ENCODE measurements at places on chromosomes 6 and 20. TPM values are rescaled to one million over a fixed set of nuclear protein-coding genes. Genes with fewer than 3 reads are reported as not detected.

TRIM40 gene
- total RNA-seq, result not detected

GPLD1 gene
- total RNA-seq, result 1.7 TPM

TREM2 gene
- not detected for total RNA-seq

DTD1 gene
- total RNA-seq, result 26.4 TPM

EFCAB8 gene
- 0.81 TPM for total RNA-seq

C6orf163 gene
- total RNA-seq, result 1.3 TPM

OR12D3 gene
- not detected for total RNA-seq

SCGN gene
- total RNA-seq, result not detected

ECI2 gene
- total RNA-seq, result 59.4 TPM

SLC17A4 gene
- not detected for total RNA-seq

SYNDIG1 gene
- total RNA-seq, result not detected

TRAPPC3L gene
- not detected for total RNA-seq

ENTPD6 gene
- 108 TPM for total RNA-seq

Measured in naive thymus-derived CD4-positive, alpha-beta T cell (primary cell).